GM23338 (cell line): ENCODE measurements at places on chromosomes 6 and 20. TPM values are rescaled to one million over a fixed set of nuclear protein-coding genes. Genes with fewer than 3 reads are reported as not detected.

The INSM1 gene
- 1.2 and 2.2 TPM in 2 replicates for total RNA-seq

- DNase-seq: peak; percentile 19
Observed at GRCh38 chr20:59157961-59158541, 5.6 kb upstream of the ZNF831 start.

GRCh38 chr6:14128012-14128411 is 10.4 kb downstream of the CD83 start:
- DNase-seq: no peak

- DNase-seq: no peak
Observed at GRCh38 chr6:6834356-6835222, 246.1 kb downstream of the LY86 start.
